CD8-positive, alpha-beta memory T cell (primary cell): ENCODE measurements at places on chromosomes 3 and 15.

DNA sequence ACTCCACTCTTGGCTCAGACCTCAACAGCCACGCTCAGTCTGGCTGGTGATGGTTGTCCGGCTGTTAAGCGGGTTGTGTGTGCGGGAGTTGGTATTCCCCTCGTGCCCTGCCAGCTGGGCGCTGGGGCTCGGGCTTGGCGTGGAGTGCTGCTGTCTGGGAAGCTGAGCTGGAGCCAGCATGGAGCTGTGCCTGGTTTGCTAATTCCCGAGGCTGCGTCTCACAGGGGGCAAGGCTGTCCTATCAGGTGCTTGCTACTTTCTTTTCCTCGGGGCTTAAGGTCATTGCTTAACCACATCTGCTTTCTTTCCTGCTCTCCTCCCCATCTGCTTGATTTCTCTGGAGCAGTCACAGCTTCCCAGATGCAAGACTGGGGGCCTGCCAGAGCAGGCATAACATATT is 29.9 kb downstream of the PDIA5 start:
- DNase-seq, result no peak

DNA sequence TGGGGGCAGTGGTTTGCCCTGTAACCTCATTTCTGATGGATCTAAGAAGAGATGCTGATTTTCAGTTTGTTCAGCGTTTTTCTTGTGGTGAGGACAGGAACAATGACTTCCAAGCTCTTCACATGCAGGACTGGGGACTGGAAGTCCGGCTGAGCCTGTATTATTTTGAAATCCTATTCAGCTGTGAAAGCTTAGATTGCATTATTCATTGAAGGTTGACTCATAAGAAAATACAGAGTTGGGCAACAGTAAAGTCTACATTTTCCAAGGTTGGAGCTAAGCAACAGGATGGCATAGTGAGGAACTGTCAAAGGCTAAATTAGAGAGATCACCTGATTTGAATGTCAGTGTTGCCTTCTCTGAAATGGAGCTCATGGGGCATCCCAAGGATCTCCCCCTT is 230.9 kb upstream of the FEZF2 start:
- DNase-seq, result no peak

DNA sequence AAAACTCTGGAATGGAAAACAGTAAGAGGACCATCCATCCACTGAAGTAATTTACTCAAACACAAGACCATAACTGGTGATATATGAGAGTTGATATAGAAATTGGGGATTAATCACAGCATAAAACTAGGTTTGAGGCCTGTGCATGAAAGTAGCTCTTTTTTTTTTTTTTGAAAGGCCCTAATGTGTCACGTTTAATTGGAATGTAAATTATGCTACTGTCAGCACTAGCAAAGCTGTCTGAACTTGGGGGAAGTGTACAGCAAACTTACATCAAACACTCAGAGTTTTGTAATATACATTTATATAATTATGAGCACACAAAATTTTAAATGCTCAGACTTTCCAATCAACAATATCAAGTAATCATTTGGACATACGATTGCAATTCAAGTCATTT is 154.1 kb downstream of the GREM1 start:
- DNase-seq, result no peak

DNA sequence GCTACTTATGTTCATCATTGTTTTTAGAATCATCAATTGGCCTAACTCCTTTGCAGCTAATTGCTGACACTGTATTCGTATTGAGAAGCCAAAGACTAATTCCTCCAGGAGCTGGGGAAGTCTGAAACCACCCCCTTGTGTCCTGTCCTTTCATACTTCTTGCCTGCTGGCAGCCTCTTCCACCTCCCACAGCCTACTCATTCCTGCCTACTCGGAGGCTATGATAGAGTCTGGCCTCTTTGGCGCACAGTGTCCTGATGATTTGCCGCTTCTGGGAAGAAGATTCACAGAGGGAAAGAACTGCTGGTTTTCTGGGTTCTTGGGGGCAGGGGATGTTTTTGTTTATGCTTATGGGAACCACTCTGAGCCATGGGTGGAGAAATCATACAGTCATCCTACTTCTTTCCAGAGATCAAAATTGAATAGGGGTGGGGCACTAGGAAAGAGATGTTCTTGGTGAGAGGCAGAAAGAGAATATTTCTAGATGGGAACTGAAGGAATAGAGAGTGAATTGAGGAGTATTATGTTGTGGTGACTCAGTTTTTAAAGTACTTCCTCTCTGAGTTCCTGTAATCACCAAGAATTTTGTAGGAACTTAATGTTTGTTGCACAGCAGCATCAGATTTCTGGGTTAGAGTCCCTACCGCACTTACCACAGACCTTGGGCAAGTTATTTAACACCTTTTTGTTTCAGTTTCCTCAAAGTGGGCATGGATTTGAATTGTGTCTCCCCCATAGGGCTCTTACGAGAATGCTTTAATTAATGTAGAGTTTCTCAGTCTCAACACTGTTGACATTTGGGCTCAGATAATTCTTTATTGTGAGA is 22.1 kb upstream of the SCAANT1 start:
- DNase-seq, result no peak

- DNase-seq, result no peak
Observed at GRCh38 chr3:101719604-101720185, 4.7 kb upstream of the CEP97 start.

DNA sequence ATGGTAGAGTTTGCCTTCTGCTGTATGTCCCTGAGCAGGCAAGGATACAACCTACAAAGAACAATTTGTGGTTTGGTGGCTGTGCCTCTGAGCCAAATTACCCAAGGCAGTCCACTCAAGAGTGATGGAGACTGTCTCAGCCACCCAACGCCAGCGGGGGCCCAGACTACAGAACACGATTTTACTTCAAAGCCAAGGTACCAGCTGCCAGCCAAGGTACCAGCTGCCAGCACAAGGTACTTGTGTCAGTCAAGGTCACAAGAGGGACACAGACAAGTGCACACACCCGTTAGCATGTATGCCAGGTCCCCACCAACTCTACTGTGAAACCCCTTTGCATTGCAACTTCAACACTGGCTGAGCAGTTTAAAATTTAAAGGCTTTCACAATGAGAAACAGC is 23.5 kb downstream of the COLQ start:
- DNase-seq, result no peak

- DNase-seq, result peak; percentile 58
Observed at GRCh38 chr3:186519021-186519658, 25.0 kb downstream of the CRYGS start.

GRCh38 chr3:131812433-131812832 is 222.4 kb downstream of the CPNE4 start:
- no peak for DNase-seq

GRCh38 chr15:69610858-69611257 is 158.2 kb downstream of the RPLP1 start:
- DNase-seq, result no peak

DNA sequence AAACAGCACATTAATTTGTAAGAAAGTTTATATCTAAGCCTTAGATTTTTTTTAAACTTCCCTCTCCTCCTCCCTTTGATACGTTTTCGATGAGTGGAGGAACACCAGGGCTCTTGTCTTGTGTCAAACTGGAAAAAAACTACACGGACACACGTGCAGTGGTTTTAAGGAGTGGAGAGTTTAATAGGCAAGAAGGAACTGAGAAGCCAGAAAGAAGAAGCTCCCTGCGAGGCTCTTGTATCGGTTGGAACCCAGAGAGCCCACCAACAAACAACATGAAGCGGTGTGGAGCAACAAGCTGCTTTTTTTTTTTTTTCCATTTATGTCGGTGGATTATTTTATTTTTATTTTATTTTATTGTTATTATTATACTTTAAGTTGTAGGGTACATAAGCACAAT is 18.6 kb downstream of the NDUFB4 start:
- DNase-seq, result no peak

DNA sequence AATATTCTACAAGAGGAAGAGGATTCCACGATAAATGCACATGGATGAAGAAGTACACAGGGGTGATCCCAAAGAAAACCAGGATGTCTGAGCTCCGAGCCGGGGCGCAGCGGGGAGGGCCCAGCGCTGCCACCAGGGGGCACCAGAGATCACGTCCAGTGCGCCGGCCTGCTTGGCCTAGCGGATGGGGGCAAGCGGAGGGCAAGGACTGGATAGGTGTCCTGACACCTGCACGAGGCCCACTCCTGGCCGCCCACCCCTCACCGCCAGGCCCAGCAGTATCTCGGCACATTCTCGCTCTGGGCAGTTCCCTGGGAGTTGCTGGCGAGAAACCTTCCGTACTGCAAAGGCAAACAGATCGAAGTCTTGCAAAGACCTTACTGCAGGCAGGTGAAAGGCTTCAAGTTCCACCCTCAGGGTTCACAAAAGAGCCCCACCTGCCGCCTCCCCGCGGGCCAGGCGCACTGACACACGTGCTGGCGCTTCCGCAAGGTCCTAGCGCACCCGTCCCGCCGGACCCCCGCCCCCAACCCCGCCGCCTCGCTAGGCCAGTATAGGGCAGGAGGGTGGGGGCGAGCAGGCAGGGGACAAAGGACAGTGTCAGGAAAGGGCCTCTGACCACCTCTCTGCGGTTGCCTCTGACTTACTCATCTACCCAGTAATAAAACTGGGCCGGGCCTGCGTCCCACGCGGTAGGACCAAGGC is 3.3 kb downstream of the ANKRD63 start:
- DNase-seq, result peak; percentile 74

- DNase-seq, result no peak
Observed at GRCh38 chr15:92655178-92655995, at the start of gene FAM174B. TSS of gene FAM174B (minus strand) at chr15:92655775.
